ENCODE measurements at places on chromosomes 1 and 21.

- DNase-seq: no peak
Observed at GRCh38 chr21:28196981-28197380, 795.7 kb downstream of the LTN1 start.

DNA sequence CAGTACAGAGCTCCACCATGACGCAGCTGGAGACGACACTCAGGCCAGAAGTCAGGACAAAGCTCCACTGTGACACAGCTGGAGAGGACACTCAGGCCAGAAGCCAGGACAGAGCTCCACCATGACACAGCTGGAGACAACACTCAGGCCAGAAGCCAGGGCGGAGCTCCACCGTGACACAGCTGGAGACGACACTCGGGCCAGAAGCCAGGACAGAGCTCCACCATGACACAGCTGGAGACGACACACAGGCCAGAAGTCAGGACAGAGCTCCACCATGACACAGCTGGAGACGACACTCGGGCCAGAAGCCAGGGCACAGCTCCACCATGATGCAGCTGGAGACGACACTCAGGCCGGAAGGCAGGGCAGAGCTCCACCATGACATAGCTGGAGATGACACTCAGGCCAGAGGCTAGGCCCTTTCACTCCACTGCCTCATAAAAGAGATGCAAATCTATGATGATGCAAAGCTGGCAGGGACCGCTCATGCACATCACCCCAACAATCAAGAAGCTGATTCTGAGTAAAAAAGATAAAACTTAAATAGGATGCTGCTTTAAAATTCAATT, 13.6 kb upstream of the OR2B11 start:
- DNase-seq: no peak

DNA sequence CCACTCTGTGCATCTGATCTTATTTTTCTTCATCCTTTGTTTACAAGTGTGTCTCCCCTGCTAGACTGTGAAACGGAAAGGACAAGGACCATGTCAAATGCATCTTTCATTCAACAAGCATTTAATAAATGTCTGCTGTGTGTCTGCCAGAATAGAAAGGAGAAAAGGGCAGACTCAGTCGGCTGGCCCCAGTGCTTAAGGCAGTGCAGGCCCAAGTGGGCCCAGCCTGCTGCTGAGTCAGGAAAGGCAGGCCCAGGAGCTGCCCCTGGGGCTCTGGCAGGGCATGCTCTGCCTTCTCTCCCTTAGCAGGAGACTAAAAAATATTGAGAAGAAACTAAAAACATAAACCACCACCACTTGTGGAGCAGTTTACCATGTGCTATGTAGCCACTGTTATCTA, 38.1 kb downstream of the PLEKHA6 start:
- DNase-seq: no peak

DNA sequence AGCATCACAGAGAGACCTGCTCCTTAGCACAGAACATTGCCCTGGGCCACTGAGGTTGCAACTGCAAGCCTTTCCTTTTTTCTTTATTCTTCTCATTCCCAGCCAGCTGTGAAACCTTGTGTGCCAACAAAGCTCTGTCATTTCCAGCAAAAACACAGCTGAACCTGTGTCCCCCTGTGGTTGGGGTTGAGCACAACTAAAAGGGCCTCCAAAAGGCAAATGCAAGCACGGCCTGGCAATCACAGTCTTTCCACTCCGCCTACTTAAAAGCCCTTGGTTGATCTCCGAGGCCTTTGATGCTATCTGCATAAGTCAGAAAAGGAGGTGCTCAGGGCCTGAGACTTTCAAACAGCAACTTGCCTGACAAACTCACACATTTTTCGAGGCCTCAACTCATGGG, 32.7 kb downstream of the SUSD4 start:
- DNase-seq: no peak

GRCh38 chr1:6954591-6954990, 169.3 kb downstream of the CAMTA1 start:
- no peak for DNase-seq

DNA sequence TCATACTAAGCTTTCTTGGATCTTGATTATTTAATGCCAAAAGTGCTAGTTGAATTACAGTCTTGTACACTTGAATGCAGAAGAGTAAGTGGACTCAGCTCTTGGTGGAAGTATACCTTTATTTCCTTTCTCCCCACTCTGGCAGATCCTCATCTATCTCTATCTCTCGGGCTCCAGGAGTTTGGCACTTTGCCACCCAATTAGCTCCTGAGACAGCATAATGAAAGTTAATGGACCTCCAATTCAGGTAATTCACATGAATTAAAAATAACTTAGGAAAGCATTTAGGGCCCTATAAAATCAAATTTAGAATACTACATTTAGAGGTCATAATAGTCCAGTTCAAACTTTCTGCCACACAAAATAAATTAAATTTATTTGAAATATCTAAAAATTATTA, 67.4 kb downstream of the OLFM3 start:
- DNase-seq: no peak

DNA sequence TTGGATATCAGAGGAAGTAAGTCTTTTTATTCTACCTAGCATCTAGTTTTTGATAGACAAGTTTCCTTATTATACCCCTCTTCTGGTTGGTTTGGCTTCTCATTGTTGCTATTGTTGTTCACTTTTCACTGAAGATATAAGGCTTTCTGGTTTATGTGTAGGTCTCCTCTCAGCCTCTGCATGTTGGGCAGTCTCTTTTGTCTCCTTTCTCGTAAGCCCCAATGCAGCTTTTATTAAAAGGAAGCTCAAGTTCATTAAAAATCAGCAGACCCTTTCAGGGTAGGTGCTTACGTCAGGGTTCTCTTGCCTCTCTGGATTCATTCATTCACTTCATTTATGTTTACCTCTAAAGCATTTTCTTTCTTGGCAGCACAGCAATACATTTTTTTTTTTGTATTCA, 4.8 kb upstream of the DHX9 start:
- no peak for DNase-seq

- DNase-seq: no peak
Observed at GRCh38 chr1:159786465-159786864, 5.7 kb downstream of the DUSP23 start.

- DNase-seq: no peak
Observed at GRCh38 chr1:85707267-85707989, 805 bp downstream of the ZNHIT6 start.

- no peak for DNase-seq
Observed at GRCh38 chr1:4908486-4908885, 254.1 kb downstream of the AJAP1 start.

GRCh38 chr1:175599212-175599705, 144.1 kb downstream of the TNR start:
- no peak for DNase-seq

GRCh38 chr1:202143768-202144401, 652 bp downstream of the ARL8A start:
- DNase-seq: no peak

GRCh38 chr1:192227330-192227729, 69.1 kb downstream of the RGS18 start:
- DNase-seq: no peak

GRCh38 chr1:205493241-205494085, 11.0 kb upstream of the CDK18 start:
- DNase-seq: no peak

- no peak for DNase-seq
Observed at GRCh38 chr1:180994262-180994661, 28.4 kb downstream of the STX6 start.

DNA sequence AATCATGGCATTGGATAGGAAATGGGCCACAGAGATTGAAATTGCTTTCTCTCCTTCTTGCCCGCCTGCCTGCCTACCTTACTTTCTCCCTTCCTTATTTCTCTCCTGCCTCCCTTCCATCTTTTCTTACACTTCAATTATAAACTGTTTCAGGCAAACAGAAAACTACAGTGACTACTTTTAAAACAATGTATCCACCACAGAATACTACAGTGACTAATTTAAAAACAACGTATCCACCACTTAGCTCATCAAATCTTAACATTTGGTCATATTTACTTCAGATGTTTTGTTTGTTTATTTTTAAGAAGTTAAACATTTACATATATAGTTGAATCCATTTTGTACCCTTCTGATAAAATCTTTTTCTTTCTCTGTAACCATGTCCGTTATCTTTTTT, 54.4 kb downstream of the SNRPE start:
- no peak for DNase-seq

DNA sequence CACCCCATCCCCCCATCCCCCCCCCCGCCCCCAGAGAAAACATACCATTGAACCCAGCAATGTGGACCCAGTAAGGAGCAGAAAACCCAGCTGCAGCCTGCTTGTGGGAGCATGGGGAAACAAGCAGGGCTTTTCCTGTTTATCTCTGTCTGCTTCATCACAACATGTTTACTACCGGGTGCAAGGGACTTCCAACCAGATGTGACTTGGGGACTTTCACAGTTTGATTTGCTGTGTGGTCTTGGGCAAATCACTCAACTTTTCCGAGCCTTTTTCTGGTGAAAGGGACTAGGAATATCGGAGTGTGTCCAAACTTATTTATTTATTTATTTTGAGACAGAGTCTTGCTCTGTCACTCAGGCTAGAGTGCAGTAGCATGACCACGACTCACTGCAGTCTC, 3.2 kb downstream of the TMCC2 start:
- no peak for DNase-seq

- no peak for DNase-seq
Observed at GRCh38 chr1:208227366-208227765, 16.8 kb downstream of the PLXNA2 start.

- no peak for DNase-seq
Observed at GRCh38 chr1:48572646-48573258, 100.7 kb upstream of the SPATA6 start.

- no peak for DNase-seq
Observed at GRCh38 chr1:102699524-102699923, 408.8 kb downstream of the COL11A1 start.

DNA sequence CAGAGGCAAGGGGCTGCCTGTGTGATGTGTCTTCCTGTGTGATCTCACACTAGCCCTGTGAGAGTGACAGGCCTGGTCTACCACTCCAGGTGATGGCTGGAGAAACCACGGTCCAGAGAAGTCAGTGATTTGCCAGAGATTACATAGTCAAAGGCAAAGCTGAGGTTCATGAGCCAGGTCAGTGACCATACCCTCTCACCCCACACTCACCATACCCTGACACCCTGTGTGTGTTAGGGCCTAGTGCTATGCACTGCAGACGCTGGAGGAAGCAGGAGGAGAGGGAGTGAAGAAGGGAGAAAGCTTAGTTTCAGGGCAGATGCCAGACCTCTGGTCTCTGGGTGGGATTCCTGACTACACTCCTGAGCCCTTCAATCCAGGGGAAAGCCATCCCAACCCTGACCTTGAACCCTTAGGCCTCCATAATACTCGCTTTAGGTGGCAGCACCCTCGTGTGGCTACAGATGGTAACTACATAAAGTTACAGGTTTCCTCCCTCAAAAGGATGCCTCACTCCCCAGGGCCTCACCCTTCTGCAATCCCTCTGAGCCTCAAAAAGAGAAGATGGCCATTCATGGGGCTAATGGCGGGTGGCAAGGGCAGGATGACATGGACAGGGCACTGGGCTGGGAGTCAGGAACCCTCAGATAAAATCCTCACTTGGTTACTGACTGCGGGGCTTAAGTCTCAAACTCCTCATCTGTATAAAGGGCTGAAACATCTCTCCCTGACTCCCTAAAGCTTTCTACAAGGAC, 20.8 kb upstream of the SDC3 start:
- no peak for DNase-seq

- no peak for DNase-seq
Observed at GRCh38 chr1:13754510-13755103, 54.6 kb downstream of the PRDM2 start.

GRCh38 chr1:103198076-103198475, 89.8 kb upstream of the COL11A1 start:
- DNase-seq: no peak

DNA sequence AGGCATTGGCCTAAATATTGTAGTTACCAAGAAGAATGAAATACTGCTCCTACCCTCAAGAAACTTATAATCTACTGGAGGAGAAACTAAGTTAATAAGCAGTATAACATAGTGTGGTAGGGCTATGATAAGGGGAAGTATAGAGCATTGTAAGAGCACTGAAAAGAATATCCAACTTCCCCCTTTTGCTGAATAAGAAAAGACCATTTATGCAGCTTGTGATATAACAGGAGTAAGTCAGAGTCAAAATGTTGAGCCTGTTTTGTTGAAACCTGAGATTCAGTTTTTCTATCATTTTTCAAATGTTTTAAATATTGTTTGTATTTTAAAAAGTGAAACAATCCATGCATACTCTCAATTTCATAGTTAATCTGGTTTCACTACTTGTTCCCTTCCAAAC, 48.3 kb upstream of the FCRL4 start:
- no peak for DNase-seq

GRCh38 chr21:32093646-32094462, 185.0 kb downstream of the MIS18A start:
- no peak for DNase-seq

GRCh38 chr1:207822124-207822601, 70.3 kb downstream of the CD46 start:
- DNase-seq: no peak

GRCh38 chr1:110055493-110056284, 14.8 kb downstream of the ALX3 start:
- DNase-seq: no peak

- no peak for DNase-seq
Observed at GRCh38 chr21:46040707-46041106, 57.2 kb upstream of the COL6A2 start.

DNA sequence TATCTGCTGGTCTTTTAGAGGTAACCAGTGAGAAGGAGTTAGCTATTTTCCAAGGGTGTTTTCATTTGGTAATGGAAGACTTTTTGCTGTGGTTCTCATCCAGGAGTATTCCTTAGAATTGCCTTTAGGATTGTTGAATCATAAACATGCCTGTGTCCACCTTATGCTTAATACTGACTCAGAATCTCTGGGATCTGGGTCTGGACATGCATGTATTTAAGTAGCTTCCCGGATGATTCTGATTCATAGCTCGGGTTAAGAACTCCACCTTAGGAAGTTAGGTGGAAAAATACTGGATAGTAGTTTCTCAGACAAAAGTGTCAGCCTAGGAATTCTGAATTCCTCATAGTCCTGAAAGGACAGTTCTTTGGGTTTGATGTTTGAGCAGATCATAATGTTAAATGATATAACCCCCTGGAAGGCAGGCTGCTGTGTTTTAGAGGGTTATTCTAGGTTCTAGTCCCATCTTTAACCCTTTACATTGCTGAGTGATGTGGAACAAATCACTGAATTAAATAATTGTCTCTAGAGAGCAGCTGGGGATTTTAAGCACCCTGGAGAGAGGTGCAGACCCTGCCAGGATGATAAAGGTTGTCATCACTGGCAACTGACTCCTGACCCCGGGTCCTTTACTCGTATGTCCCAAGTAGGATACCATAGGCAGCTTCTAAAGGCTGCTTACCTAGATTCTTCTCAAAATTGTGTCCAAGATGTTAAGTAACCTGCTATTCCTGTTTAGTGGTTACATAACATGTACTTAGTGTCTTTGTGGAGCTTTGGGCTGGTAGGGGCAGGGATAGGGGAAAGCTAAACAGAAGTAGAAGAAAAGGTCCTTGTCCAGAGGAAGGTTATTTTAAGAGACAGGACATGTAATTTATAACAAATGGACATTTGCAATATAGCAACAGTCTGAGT, 14.5 kb upstream of the C4BPB start:
- DNase-seq: peak; percentile 66
